NCI-H460 (cell line): ENCODE measurements at places on chromosomes 7 and 10. TPM values are rescaled to one million over a fixed set of nuclear protein-coding genes. Genes with fewer than 3 reads are reported as not detected.

- DNase-seq: peak; percentile 46
Observed at GRCh38 chr7:73342645-73343044, 14.7 kb downstream of the FKBP6 start.

Gene ZNF438
- 2.6 and 2.9 TPM in 2 replicates for total RNA-seq

DNA sequence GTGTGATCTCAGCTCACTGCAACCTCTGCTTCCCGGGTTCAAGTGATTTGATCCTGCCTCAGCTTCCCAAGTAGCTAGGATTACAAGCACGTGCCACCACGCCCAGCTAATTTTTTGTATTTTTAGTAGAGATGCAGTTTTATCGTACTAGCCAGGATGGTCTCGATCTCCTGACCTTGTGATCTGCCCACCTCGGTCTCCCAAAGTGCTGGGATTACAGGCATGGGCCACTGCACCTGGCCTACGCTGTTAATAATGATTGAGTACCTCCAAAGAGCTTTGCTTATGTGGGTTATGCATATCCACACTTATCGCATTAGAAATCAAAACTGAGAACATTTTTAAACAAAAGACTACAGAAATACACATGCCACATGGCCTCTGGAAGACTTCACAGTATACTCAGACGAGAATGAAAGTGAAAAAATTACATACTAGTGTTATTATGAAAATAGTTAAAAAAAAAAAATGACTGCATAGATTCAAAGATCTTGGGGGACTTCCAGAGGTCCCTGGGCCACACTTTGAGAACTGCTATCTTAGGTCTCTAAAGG is 25.4 kb downstream of the RPP38 start:
- DNase-seq: no peak

Gene SLC13A1
- total RNA-seq: not detected in 2 replicates

- DNase-seq: no peak
Observed at GRCh38 chr7:113677811-113678210, 241.0 kb downstream of the PPP1R3A start.
